ENCODE measurements at places on chromosomes 12 and 14.

DNA sequence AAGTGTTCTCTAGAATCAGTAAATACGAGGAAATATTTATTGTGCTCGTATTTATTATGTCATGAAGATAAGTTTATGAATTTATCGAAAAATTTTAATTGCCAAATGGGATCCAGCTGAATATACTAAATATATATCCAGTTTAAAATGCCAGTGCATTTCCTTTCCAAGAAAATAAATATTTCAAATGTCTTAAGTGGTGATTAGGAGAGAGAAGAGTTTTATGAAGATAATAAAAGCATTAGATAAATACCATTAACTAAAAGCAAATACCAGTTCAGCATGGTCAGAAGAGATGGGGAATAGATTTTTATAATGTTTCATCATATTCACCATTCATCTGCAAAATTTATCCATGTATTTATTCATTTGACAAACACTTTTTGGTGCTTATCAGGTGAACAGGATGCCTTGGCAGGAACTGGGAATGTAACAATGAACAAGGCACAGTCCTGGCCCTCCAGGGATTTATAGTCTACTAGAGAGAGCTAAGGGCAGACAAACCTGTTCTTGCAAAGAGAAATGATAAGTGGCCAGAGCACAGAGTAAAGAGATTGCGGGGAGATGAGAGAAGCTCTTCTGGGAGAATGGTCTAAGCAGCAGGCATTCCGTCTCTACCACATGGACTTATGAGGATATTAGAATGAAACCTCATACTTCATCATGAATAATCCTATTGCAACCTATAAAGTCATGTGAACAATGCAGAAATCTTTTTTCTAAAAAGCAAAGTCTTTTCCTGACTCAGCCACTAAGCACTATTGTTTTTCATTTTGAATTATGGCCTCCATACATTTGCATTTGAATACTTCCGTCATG is 143.7 kb upstream of the ABCD2 start:
- DNase-seq = no peak

DNA sequence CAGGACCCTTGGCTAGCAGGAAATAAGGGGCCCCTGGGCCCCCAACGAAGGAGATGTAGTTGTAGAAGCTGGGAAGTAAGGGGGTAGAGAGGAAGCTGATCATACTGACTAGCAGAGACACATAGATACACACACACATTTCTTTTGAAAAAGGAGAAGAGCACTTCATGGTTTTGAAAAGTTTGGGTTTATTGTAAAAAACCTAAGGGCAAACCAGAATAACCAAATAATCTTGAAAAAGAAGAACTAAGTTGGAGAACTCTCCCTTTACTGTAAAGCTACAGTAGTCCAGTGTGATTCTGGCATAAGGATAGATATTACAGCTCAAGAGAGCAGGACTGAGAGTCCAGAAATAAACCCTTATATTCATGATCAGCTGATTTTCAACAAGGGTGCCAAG is 5.8 kb upstream of the HCAR3 start:
- DNase-seq = no peak

DNA sequence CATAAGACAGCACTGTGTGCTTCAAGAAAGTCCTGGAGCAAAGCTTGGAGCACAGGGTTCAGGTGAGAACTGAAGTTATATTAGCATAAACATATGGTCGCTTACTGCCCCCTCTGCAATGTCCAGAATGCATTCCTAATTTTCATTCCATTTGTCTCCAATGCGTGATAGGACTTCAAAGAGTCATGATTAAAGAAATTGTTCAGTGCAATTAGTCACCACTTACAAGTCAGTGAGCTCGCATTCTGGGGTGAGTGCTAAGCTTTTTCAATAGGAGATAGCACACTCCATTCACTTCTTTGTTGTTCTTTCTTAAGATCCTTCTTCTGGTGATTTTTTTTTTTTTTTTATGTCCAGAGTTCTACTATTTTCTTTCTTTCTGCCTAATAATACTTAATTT is 398.4 kb downstream of the SYT1 start:
- no peak for DNase-seq

DNA sequence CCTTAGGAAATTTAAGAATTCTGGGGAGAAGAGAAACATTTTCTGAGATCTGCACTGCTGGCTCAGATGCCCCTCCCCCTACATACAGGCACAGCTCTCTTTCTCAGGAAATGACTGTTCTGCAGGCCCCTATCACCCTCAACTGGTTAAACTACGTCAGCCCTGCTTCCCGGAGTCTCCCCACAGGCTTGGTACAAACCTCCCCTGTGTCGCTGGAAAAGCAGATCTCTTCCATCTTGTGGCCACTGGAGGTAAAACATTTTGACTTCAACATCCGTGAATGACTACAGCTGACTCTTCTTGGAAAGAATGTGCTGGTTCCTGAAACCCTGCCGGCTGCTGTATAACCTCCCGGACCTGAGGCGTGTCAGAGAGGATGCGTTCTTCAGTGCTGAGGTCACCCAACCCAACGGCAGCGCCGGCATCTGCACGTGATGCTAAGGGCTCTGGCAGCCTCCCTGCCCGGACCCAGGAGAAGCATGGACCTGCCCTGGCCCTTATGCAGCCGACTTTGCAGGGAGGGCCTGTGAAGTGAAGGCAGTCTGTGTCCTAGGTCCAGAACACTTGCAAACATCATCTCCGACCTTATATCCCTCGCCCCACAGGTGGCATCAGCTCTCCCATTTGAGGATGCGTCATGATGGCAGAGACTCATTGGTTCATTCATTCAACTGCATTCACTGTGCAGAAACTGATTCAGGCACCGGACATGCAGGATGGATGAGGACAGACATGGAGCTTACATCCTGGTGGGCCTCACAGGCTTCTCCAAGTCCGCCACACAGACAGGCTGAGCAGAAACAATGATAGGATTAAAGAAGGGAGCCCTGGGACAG is 129.2 kb downstream of the GCH1 start:
- peak; percentile 61 for DNase-seq

GRCh38 chr12:15928346-15928745 is 17.2 kb downstream of the DERA start:
- no peak for DNase-seq

GRCh38 chr14:70827752-70828151 is 18.4 kb upstream of the MAP3K9 start:
- DNase-seq = no peak

- no peak for DNase-seq
These were observed 121.0 kb downstream of the ZFP36L1 start for GRCh38 chr14:68671909-68672308.

GRCh38 chr14:83940253-83940652 is 1589.7 kb upstream of the FLRT2 start:
- DNase-seq = peak; percentile 1

GRCh38 chr14:23299211-23299957 is 3.3 kb downstream of the PPP1R3E start:
- peak; percentile 20 for DNase-seq

GRCh38 chr12:53255996-53256395 is 12.1 kb upstream of the ESPL1 start:
- no peak for DNase-seq

- peak; percentile 59 for DNase-seq
These were observed 150.1 kb upstream of the LRIG3 start for GRCh38 chr12:59070322-59070933.

GRCh38 chr14:61326847-61327246 is 5.5 kb downstream of the PRKCH start:
- no peak for DNase-seq

DNA sequence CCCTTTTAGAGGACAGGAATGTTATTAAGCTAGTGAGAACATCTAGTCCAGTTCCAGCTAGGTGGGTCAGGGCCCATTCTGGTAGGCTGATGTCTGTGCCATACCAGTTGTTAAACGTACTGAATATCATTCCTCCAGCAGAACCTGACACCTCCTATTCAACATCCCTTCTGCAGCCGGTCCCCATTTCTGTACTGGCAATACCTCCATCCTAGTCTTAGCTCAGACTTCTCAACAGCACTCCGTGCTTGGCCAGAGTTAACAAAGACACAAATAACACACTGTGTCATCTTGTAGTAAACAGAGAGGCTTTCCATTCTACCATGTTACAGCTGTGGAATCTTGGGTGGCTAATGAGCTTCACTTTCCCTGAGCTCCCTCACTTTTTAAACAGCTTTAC is 94.3 kb upstream of the PDE3A start:
- no peak for DNase-seq

DNA sequence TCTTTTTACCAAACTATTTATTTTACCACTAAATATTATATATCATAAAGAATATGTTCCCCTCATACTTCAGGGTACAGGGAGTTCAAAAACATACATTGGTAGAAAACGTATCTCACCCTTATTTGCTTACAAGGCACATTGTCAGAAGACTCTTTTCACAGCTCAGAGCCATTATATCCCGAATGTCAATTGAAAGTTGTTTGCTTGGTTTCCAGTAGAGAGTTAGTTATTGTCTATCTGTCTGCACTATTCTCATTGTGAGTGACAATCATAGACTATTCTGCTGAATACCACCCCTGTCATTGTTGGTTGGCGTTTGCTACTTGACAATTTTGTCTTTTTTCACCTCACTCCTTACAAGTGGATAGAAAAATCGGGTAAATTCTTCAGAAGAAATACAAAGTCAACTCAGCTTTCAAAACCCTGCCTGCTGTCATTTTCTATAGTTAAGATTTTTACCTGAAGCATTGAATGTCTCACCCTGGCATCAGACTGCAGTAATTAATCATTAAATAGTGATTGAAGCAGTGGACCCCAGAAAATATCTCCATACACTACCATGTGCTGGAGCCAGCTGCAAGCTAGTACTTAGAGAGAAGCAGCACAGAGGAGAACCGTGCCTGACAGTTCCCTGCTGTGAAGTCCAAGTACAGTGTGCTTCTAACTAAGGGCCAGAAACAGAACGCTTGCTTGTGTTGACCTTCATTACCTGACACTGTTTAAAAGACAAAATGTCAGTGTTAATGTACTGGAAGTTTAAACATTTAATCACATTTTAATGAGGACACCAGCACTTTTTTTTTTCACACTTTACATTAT is 510.6 kb downstream of the RERGL start:
- DNase-seq = peak; percentile 38

GRCh38 chr14:59060841-59061240 is 127.6 kb upstream of the DAAM1 start:
- DNase-seq = no peak

GRCh38 chr12:76075448-76075847 is 9.0 kb downstream of the NAP1L1 start:
- DNase-seq = no peak

GRCh38 chr14:45123271-45123670 is 11.0 kb downstream of the FKBP3 start:
- DNase-seq = no peak

DNA sequence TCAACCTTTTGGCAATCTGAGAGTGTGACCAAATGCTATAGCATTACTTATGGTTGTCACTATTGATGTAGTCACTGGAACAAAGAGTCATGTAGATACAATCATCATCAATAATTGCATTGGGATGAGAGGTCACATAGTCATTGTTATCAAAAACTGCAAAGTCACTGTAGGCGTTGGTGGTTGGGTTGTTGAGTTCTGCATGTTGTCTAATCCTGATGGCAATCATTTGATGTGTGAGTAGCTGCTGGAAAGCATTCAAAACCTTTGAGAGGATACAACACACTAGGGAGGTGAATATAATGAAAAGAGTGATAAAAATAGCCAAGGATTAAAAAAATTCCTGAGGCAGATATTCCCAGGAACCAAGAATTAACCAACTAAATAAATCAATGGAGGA is 214.7 kb upstream of the SYT10 start:
- no peak for DNase-seq

- DNase-seq = no peak
These were observed 177.3 kb downstream of the MYRFL start for GRCh38 chr12:70002097-70002911.

DNA sequence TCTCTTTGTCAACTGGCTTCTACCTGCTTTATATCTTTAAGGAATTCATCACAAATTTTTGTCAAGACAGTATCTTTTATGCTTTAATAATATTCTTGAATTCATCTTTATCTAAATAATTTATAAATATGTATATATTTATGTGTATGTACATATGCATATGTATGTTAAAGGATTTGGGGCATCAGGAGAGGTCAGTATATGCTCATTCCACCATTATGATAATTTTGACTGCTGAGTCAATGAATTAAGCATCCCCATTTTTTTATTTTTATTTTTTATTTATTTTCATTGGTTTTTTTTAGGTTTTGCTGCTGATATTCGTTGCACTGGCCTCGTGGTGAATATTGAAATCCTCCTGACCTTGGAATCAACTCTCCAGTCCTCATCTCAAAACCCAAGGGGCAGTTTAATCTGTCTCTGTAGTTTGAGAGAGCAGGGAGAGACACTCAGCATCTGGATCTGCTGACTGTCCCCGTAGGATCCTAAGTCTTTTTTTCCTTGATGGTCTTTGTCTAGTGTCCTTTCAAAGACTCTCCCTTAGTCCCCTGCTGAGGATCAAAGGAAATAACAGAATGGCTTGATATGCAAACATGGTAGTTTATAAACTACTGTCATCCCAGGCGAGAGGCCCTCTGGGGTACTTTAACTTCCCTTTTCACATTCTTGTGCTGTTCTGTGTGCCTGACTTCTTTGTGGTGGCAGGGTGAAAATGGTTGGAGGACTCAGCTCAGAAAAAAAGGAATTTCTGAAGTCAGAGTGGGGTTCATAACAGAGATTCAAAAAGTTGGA is 218.7 kb downstream of the DIO2 start:
- DNase-seq = no peak

GRCh38 chr12:2160043-2160442 is 107.3 kb downstream of the CACNA1C start:
- DNase-seq = peak; percentile 16

DNA sequence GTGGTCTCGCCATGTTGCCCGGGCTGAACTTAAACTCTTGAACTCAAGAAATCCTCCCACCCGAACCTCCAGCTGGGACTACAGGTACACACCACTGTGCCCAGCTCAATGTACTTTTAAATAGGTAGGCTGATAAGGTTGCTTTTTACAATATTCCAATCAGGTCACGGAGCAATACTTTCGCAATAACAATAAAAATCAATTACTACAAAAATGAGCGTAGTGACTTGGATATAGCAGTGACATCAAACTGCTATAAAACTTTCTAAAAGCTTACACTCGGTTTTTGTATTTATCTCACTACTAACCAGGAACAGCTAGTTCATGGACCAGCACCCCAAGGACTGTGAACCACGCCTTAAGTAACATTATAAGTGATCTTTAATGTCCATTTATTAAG is 10.5 kb downstream of the SARNP start:
- DNase-seq = no peak

GRCh38 chr12:89863968-89864367 is 155.3 kb upstream of the ATP2B1 start:
- peak; percentile 29 for DNase-seq

DNA sequence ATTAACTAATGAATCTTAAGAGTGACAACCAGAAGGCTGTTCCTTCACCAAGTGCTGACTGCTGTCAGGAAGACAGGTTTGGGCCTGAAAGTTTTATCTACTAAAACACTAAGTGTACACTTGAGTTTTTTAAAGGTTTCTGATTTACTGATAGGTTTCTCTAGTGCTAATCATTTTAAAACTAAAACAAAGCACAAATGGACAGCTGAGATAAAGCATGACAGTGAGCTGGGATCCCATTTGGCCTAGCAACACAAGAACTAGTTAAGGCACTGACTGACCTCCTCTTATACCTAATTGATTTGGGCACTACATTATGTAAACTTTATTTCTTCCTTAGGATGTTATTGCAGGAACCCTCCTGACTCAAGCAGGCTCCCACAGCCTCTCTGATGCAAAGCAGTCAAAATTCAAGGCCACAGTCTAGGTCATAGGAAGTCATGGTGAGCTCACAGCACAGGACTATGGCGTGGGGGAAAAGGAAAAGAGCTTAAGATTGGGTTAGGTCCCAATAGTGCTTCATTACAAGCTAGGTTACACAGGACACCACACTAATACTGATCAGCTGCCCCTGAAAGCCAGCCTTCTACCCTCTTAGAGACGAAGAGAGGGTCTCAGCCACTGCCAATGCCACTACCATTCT is 3.5 kb downstream of the STXBP6 start:
- no peak for DNase-seq

- no peak for DNase-seq
These were observed 365.1 kb upstream of the DIO2 start for GRCh38 chr14:80576401-80576800.
